ENCODE measurements at places on chromosomes 7 and 10. TPM values are rescaled to one million over a fixed set of nuclear protein-coding genes. Genes with fewer than 3 reads are reported as not detected.
A peak's percentile ranks its signal among the peaks of the same experiment; 100 is the strongest.

The SPDYE16 gene
- total RNA-seq: 0.16 TPM

The CPA2 gene
- 0.72 TPM for total RNA-seq

The ATG9B gene
- 0.12 TPM for total RNA-seq

The DRGX gene
- total RNA-seq: not detected

The SMKR1 gene
- not detected for total RNA-seq

The MRPL43 gene
- 59.8 TPM for total RNA-seq

DNA sequence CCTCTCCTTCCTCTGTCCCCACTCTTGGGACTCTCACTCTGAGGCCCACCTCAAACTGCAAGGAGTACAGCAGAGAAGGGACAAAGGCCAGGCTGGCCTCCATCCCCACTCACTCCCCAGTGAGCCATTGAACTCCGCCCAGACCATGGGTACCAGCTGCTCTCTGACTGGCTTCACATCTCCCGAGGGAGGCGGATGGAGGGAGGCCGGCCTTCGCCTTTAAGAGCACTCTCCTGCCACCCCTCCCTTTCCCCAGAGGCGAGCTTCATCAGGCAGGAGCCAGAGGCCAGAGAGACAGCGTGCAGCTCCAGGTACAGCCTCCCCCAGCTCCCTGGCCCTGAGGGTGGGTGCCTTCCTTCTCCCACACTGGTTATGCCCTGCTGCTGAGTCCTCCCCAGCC is 1.8 kb upstream of the LDB3 start:
- H3K27me3 ChIP-seq: no peaks in the 10 kb centered on the region
- no peak overlapping the region for H3K4me3 ChIP-seq
- no peaks in the 10 kb centered on the region for H3K36me3 ChIP-seq
- no peak for DNase-seq
- H3K27ac ChIP-seq: peak overlapping the region; percentile 78
- H3K4me1 ChIP-seq: no peaks in the 10 kb centered on the region

DNA sequence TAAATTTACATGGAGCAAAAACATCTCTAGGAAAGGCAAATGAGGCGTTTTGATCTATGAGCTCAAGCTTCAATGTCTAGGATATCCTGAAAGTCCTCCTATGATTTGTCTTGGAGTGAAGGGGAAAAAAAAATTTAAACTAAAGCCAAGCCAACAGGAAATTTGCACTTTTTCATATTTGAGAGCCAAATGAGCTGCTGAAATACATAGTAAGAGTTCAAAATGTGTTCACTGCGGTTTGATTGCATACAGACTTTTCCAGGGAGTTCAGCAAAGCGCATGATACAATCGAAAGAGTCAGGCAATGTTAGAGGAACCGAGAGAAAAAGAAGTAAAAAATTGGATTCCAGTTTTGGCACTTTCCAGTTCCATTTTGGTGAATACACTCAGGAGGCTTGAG is 633.4 kb upstream of the MGMT start:
- H3K27ac ChIP-seq: no peak overlapping the region
- H3K4me1 ChIP-seq: no peaks in the 10 kb centered on the region
- H3K27me3 ChIP-seq: no peaks in the 10 kb centered on the region
- no peaks in the 10 kb centered on the region for H3K36me3 ChIP-seq
- no peak overlapping the region for H3K4me3 ChIP-seq

DNA sequence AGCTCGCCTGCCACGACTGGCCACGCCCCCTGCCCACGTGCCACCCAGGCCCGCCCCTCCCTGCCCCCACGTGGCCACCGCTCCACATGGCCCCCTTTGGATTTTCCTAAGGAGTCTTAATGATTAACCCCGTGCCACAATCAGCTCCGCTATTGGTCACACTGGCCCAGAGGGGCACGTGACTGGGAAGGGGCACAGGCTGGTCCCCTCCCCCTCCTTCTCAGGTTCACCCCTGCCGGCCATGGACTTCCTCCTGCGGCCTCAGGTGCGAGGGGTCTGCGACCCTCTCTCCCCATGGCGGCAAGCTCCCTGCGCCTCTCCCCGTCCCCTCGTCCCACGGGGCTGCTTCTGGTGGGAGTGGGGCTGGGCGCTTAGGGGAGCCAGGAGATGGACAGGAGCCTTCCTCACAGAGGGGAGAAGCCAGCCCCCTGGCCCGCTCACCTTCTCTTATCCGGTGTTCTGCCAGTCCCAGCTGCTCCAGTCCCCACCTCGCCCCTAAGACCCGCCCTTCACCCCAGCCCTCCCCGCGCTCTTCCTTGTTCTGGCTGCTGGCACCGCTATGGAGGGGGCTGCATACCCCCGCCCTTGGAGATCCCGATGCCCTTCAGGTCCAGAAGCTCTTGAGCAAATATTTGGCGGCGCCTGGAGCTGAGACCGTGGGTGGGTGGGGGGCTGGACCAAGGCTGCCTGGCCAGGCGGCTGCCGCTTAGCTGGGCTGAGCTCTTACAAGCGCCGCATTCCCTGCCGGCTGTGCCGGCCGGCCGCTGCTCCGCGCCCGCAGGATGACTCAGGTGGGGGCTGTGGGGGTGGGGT is 3.2 kb downstream of the SLC4A2 start:
- H3K4me3 ChIP-seq: no peak overlapping the region
- peaks cover 2% of the 10 kb centered on the region for H3K36me3 ChIP-seq
- no peak overlapping the region for H3K27ac ChIP-seq
- no peaks in the 10 kb centered on the region for H3K27me3 ChIP-seq
- H3K4me1 ChIP-seq: no peaks in the 10 kb centered on the region

- H3K4me1 ChIP-seq: no peaks in the 10 kb centered on the region
- DNase-seq: no peak
- no peaks in the 10 kb centered on the region for H3K27me3 ChIP-seq
- no peak overlapping the region for H3K4me3 ChIP-seq
- H3K36me3 ChIP-seq: peaks cover 2% of the 10 kb centered on the region
These were observed 78.4 kb downstream of the RNF216 start for GRCh38 chr7:5702876-5703571.

DNA sequence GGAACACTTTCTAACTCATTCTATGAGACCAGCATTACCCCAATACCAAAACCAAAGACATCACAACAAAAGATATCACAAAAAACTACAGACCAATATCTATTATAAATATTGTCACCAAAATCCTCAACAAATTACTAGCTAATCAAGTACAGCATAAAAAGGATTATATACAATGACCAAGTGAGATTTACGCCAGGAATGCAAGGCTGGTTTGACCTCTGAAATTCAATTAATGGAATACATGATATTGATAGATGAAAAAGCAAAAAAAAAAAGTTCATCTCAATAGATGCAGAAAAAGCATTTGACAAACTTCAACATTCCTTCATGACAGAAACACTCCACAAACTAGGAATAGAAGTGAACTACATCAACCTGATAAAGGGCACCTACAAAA is 175.3 kb downstream of the LCOR start:
- no peaks in the 10 kb centered on the region for H3K36me3 ChIP-seq
- DNase-seq: no peak
- H3K4me3 ChIP-seq: no peak overlapping the region
- H3K4me1 ChIP-seq: no peaks in the 10 kb centered on the region
- no peaks in the 10 kb centered on the region for H3K27me3 ChIP-seq

GRCh38 chr10:30853066-30853465 is 178.6 kb downstream of the ZNF438 start:
- no peak overlapping the region for H3K27ac ChIP-seq
- no peak for DNase-seq
- no peaks in the 10 kb centered on the region for H3K36me3 ChIP-seq
- H3K4me1 ChIP-seq: peaks cover 7% of the 10 kb centered on the region
- H3K27me3 ChIP-seq: no peaks in the 10 kb centered on the region

- H3K27me3 ChIP-seq: no peaks in the 10 kb centered on the region
- H3K4me1 ChIP-seq: no peaks in the 10 kb centered on the region
- no peak for DNase-seq
- H3K27ac ChIP-seq: no peak overlapping the region
These were observed 830.4 kb upstream of the COBL start for GRCh38 chr7:52146871-52147634.

GRCh38 chr10:51821045-51821444 is 121.7 kb upstream of the CSTF2T start:
- peaks cover 3% of the 10 kb centered on the region for H3K4me1 ChIP-seq
- H3K4me3 ChIP-seq: no peak overlapping the region
- no peak for DNase-seq
- no peak overlapping the region for H3K27ac ChIP-seq

DNA sequence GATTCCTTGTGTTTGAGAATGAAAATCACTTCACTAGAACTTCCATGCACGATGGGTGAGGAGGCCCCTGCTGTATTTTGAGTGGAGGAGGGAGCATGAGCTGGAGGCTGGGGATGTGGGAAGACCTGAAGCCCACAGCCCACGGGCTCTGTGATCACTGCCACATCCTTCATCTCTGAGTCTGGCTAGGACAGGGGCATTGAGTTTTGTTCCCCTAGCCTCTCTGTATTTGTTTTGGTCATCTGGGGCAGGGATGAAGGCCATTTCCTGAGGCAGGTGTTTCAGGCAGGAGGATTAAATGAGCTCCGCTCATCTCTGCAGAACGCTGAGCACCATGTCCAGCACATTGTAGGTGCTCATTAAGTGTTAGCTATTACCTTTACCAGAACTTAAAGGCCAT is 293.6 kb downstream of the GLRX3 start:
- no peak overlapping the region for H3K27ac ChIP-seq
- no peak for DNase-seq
- H3K4me1 ChIP-seq: no peaks in the 10 kb centered on the region
- H3K27me3 ChIP-seq: no peaks in the 10 kb centered on the region
- no peak overlapping the region for H3K4me3 ChIP-seq

- DNase-seq: no peak
- H3K27me3 ChIP-seq: no peaks in the 10 kb centered on the region
These were observed 35.0 kb downstream of the CCDC146 start for GRCh38 chr7:77157446-77157845.

GRCh38 chr10:129321727-129322126 is 145.3 kb upstream of the MGMT start:
- no peak for DNase-seq
- no peak overlapping the region for H3K4me3 ChIP-seq
- no peaks in the 10 kb centered on the region for H3K36me3 ChIP-seq
- no peaks in the 10 kb centered on the region for H3K27me3 ChIP-seq
- no peak overlapping the region for H3K27ac ChIP-seq

DNA sequence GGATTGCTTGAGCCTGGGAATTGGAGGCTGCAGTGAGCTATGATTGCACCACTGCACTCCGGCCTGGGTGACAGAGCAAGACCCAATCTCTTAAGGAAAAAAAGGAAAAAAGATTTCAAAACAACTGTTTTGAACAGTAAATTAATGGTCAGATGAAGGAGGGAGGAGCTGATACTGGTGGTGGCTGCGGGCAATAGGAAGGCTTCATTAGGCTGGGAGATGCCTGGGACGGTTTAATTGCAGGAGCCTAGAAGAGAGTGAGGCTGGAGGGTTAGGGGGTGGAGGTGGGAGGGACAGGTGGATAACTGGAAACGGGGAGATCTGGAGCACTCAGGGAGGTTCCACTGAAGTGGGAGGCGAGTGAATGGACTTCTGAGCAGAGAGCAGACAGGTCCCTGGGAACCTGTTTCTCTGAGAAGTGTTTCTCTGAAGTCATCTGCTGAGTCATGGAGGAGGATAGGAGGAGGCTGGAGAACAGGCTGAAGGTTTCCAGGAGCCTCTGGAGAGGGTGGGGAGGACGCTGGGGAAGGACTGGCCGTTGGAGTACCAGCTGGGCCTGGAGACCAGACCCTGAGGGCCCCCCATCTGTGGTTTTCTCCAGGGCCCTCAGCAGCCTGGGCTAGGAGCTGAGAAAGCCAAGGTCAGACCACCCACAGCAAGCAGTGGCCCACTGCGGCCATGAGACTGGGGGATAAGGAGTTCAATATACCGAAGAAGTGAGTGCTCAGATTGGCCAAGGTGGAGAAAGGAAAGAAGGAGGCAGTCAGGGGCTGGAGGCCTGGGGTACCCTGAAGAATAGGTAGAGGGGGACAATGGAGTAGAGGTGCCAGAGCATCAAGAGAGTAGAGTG is 14.4 kb upstream of the YWHAG start:
- no peaks in the 10 kb centered on the region for H3K36me3 ChIP-seq
- no peaks in the 10 kb centered on the region for H3K27me3 ChIP-seq
- no peaks in the 10 kb centered on the region for H3K4me1 ChIP-seq
- H3K27ac ChIP-seq: no peak overlapping the region
- H3K4me3 ChIP-seq: no peak overlapping the region
- DNase-seq: peak; percentile 16

DNA sequence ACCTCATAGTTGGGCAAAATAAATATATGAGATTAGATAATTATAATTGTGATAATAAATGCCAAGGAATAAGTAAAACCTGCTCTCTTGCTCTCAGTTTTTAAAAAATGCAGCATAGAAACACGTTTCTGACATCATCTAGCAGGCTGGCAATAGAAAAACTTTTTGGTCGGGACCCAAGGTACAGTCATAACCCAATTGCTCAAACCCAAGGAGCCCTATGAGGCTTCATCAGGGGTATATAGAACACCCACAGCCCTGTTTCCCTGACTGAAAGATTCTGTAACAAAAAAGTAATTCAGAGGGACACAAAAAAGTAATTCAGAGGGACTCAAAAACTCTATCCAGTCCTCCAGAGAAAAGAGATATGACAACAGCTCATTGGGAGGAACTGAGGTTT is 3.8 kb downstream of the PDE1C start:
- H3K27me3 ChIP-seq: no peaks in the 10 kb centered on the region
- DNase-seq: no peak
- H3K4me3 ChIP-seq: no peak overlapping the region
- no peak overlapping the region for H3K27ac ChIP-seq
- H3K36me3 ChIP-seq: no peaks in the 10 kb centered on the region

DNA sequence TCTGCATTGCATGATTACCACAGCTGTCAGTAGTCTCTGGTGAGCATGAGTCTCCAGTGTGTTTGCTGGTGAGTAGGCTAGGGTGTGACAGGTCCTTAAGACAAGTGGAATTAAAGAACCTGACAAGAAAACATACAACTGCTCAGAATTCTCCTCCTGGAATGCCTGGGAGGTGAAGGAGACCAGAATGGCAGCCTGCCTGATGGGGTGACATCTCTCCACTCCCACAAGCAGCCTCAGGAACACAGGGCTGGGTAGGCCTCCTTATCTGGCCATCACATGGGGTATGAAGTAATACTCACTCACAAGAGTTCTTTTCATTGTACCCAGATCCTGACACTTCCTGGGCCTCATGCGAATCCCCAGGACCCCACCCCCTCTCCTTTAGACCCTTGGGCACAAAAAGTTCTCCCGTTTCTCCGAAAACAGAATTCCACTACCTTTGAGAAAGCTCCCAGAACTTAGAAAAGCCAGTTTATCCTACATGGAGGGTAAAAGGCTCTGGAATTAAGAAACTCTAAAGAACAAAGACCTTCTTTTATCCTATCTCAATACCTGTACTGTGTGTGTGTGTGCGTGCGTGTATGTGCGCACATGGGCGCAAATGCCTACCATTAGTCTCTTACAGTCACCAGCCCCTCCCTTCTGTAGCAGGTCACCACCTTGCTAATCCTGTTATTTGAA is 33.4 kb upstream of the C1GALT1 start:
- H3K27me3 ChIP-seq: no peaks in the 10 kb centered on the region
- DNase-seq: no peak
- H3K36me3 ChIP-seq: no peaks in the 10 kb centered on the region
- no peak overlapping the region for H3K27ac ChIP-seq
- H3K4me1 ChIP-seq: no peaks in the 10 kb centered on the region

GRCh38 chr10:65032867-65033769 is 1511.9 kb downstream of the REEP3 start:
- no peak for DNase-seq
- no peaks in the 10 kb centered on the region for H3K27me3 ChIP-seq
- H3K27ac ChIP-seq: no peak overlapping the region
- H3K36me3 ChIP-seq: no peaks in the 10 kb centered on the region
